ENCODE measurements at places on chromosomes 7 and 10.

- peak; percentile 89 for DNase-seq
These were observed 5.4 kb downstream of the COL13A1 start for GRCh38 chr10:69807122-69807521.

- peak; percentile 53 for DNase-seq
These were observed 362.9 kb downstream of the MAGI2 start for GRCh38 chr7:79090543-79090942.

DNA sequence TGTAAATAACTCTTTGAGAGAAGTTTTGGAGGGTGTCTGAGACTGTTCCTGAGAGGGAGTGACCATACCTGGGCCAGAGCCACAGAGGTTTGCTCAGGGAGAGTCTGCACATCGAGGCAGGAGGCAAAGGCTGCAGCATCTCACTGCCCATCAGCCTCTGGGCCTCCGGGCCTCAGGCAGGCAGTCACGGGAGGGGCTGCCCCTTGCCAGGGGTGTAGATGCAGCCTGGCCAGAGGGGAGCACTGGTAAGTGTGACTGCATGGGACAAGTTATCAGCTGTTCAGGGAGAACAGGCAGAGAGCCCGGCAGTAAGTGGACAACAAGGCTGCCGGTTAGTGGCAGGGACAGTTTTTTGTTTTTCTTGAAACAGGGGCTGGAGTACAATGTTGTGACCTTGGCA is 55.9 kb downstream of the ZNF467 start:
- no peak for DNase-seq

DNA sequence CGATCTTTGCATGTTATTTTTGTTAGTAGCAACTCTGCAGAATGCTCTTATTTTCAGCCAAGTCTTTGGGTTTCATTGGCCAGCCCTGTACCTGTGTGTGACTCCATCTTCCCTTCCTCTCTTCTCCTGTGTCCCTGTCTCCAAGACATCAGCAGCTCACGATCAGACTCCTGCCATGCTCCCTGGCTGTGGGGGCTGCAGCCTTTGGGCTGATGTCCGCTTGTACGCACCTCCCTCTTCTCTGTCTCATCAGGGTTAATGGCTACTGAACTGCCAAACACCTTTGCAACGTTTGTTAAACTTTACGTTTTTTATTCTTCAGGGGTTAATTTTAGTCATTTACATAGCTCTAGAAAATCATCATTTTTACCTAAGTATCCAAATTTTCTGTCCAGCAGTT is 103.5 kb upstream of the RET start:
- no peak for DNase-seq

DNA sequence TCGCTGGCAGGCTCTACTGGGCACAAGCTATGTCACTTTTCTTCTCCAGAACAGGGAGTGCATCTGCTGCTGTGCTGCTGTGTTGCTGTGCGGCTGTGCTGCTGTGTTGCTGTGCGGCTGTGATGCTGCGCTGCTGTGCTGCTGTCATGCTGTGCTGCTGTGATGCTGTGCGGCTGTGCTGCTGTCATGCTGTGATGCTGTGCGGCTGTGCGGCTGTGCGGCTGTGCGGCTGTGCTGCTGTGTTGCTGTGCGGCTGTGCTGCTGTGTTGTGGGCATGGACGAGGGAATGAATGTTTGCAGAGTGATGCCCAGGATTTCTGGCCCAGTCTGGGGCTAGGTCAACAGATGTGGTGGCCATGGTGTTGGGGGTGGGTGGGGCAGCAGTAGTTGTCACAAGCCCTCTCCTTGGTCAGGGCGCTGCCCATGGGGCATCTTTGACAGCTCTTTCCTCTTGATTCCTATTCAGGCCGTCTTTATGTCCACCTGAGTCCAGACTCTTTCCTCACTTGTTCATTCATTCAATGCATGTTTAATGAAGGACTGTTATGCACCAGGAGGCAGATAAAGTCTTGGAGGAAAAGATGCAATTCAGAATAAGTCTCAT is 55.6 kb downstream of the C10orf120 start:
- DNase-seq, result no peak

GRCh38 chr10:122264931-122265330 is 6.2 kb upstream of the BTBD16 start:
- DNase-seq, result no peak

- DNase-seq, result peak; percentile 96
These were observed 18.0 kb downstream of the SLC25A13 start for GRCh38 chr7:96303686-96304443.

- no peak for DNase-seq
These were observed 294.2 kb downstream of the GRID1 start for GRCh38 chr10:86072413-86072812.

- DNase-seq, result no peak
These were observed 572.1 kb upstream of the POM121L12 start for GRCh38 chr7:52463341-52463740.

DNA sequence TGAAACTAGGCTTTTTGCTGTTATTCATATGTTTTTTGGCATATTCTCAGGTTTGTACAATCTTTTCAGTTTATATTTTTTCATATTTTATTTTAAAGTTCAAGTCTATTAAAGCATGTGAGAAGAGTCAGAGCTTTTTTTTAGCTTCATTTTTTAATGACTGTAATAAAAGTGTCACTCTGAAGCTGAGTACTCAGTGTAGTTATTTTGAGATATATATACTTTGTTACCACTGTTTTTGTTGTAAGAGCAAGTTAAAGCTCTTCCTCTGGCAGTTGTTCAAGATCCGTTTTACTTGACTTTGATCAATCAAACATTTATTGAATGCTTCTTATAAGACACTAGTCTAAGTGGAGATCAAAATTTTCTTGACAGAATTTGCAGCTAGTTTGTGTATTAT is 37.5 kb downstream of the CASD1 start:
- DNase-seq, result no peak

DNA sequence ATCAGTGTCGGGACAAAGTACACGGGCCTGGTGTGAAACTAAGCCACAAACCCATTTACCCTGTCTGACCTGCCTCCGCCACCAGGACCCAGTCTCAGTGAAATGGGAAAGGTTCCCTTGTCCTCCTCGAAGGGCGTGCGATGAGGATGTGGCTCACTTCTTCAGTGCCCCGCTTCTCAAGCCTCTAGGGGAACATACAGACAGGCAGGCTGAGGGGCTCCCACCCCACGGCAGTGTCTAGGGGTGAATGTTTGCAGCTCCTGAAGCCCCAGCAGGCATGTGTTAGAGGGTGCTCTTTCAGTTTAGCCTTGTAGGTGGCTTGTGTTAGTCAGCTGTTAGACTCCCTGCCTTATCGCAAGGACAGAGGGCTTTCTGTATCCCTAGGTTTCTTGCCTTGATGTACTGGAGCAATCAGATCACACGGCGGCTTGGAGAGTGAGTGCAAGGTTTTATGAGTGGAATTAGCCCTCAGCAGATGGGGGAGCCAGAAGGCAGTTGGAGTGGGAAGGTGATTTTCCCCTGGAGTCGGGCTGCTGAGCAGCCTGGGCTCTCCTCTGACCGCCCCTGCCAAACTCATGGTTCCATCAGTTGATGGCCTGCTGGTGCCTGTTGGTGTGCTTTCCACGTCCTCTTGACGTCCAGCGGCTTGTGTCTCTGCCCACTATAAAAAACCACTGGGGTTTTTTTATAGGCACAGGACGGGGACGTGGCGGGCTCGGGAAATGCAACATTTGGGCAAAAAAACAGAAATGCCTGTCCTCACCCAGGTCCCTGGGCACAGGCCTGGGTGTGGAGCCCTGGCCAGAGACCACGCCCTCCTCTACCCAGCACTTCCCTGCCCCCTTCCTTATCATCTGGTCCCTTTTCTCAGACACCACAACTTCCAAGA is 759 bp downstream of the NUDT1 start:
- DNase-seq, result no peak

- no peak for DNase-seq
These were observed 86.7 kb downstream of the NHLRC2 start for GRCh38 chr10:113941140-113941539.

GRCh38 chr7:115754226-115754625 is 276.3 kb downstream of the TFEC start:
- no peak for DNase-seq

DNA sequence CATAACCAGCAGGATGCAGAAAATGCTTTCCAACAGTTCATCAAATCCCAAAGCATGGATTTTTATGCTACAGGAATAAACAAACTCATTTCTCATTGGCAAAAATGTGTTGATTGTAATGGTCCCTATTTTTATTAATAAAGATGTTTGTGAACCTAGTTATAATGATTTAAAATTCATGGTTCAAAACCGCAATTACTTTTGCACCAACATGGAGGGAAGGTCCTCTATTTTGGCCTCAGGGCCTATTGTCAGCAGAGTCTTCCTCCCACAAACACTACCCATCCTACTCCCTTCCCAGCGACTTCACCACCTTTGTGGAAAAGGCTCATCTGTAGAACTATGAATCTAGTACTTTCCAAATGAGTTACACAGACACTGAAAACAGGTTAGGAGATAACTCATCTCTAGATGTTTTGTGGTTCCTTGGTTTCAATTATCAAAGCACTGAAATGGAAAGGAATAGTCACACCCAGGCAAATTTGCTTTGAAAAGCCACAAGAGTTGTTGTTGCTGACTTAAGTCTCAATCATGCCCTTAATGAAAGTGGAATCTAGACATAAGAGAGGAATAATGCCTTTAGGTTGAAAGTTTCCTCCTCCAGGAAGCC is 59.4 kb upstream of the FRMD4A start:
- DNase-seq, result no peak

- DNase-seq, result no peak
These were observed 39.8 kb downstream of the ELFN1 start for GRCh38 chr7:1709900-1710299.

- no peak for DNase-seq
These were observed 29.1 kb upstream of the NRBF2 start for GRCh38 chr10:63103971-63104409.

GRCh38 chr7:157722137-157723060 is 385.6 kb downstream of the DNAJB6 start:
- no peak for DNase-seq

DNA sequence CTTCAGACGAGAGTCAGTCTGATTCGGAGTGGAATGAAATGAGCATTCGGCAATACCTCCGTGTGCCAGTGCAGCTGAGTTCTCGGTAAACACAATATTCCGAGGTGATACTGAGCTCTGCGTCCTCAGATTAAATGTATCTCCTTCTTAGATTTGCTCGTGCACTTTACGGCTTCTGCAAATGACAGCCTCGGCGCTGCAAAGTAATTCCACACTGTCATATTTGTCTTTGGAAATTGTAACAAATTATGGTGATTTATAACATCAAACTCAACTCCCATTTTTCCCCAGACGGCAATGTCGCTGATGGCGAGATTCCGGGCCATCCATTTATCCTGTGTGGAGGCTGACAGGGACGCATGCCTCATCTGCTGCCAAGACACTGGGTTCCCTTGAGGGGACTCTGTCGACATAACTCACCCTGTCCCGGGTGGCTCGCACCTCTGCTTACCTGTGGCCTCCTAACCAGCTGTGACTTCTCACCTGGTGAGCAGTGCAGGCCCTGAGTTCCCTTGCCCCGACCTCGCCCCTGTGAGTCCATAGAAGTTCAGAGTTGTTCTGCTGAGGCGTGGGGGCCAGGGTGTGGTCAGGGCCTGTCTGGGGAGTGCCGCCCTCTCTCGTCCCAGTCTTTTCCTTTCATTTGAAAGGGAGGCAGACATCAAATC is 201.9 kb downstream of the ADARB2 start:
- DNase-seq, result no peak

GRCh38 chr7:116441534-116441933 is 58.0 kb upstream of the CAV2 start:
- DNase-seq, result peak; percentile 81

DNA sequence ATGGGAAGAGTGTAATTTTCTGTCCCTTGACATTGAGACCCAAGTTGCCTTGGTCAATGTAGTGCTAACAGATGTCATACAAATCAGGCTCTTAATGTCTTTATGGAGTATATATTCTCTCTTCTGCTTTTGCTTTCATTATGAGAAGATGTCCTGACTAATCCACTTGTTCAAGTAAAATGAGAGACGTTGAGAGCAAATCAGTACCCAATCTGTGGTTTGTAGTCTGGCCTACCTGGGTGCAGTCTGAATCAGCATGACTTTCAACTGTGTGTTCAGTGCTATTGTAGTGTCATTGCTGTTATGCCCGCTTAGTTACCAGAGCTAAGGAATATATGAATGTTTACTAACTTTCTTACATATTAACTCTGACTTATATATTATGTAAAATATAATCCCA is 612.4 kb downstream of the ANKRD7 start:
- DNase-seq, result no peak

DNA sequence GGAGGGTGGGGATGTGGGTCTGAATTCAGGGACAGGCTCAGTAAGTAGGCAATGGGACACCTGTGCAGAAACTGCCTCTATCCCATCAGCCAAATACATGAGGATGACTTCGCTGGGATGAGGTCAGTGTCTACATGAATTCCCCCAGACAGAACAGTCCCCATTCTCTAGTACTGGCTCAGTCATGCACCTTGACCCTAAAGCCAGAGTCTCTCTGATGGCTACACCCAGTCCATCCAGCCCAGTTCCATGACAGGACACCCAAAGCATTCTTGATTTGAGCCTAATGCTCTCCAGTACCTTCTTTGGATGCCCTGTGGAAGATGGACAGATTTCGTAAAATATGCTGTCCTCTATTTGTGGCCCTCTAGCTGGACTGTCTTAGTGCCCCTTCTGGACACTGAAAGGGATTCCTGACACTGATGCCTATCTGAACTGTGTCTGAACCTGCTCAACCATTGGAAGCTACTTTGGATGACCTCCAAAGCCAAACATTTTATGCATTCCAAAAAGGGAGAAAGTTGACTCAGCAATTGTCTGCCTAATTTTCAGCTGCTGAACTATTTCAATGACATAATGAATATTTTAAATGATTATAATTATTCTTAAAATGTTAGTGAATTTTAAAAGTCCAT is 14.6 kb downstream of the SFRP4 start:
- DNase-seq, result peak; percentile 76

DNA sequence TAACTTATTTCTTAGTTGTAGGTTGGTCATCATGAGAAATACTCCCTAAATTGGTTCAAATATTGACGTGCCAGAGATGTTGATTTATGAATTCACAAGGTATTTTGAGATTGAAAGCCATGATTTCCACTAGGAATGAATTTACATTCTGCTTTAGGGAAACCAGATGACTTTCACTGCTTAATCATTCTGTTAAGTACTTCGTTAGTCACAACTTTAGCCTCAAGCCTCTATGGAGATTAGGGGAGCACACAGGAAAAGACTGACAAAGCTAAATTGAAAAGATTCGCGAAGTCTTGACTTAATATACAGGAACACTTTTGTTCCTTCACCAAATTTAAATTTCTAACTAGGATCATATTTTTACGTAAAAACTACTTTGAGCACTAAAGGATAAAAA is 250.4 kb upstream of the CACNA2D1 start:
- no peak for DNase-seq

DNA sequence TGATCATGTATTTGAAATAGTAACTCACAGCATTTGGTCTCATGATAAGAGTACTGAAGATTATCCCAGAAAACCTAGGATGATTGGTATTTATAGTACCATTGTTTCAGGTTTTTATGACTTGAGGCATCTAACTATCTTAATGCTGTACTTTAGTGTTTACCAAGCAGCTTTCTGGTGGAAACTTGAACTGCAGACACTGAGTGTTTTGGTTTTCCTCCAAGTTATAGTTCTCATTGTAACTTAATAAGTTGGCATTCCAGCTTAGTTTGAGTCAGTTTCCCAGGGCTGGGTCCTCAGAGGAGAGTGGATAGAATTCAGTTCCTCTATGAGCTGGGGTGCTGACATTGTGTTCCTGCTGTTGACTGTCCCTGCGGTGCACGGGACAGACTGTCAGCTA is 50.4 kb downstream of the SEC23IP start:
- no peak for DNase-seq

- DNase-seq, result no peak
These were observed 93.2 kb downstream of the UNCX start for GRCh38 chr7:1325646-1326510.

- peak; percentile 27 for DNase-seq
These were observed 396.1 kb upstream of the KLF6 start for GRCh38 chr10:4181081-4181480.

- no peak for DNase-seq
These were observed 4.2 kb downstream of the NRBF2 start for GRCh38 chr10:63137306-63137705.

All from fibroblast of skin of right quadriceps (primary cell).